Kidney (tissue), 22 donors: ENCODE measurements at places on chromosomes 16 and 17. TPM values are rescaled to one million over a fixed set of nuclear protein-coding genes. Genes with fewer than 3 reads are reported as not detected.

The NPIPA2 gene
- polyA plus RNA-seq: not detected

The MEFV gene
- polyA plus RNA-seq: not detected

GRCh38 chr17:56157845-56158244 is 4.6 kb downstream of the ANKFN1 start:
- no peaks in the 10 kb centered on the region for H3K4me1 ChIP-seq
- H3K27ac ChIP-seq: no peak overlapping the region
- H3K36me3 ChIP-seq: no peaks in the 10 kb centered on the region

The SLC16A6 gene
- polyA plus RNA-seq: 0.82 TPM

GRCh38 chr16:14640538-14640937 is 7.8 kb downstream of the BFAR start:
- no peak for DNase-seq
- no peak overlapping the region for H3K27ac ChIP-seq
- peaks cover 7% of the 10 kb centered on the region for H3K4me1 ChIP-seq
- peaks cover 14% of the 10 kb centered on the region for H3K36me3 ChIP-seq
- no peaks in the 10 kb centered on the region for H3K27me3 ChIP-seq
- no peak overlapping the region for H3K4me3 ChIP-seq

The SLC6A2 gene
- polyA plus RNA-seq: 0.73 TPM

DNA sequence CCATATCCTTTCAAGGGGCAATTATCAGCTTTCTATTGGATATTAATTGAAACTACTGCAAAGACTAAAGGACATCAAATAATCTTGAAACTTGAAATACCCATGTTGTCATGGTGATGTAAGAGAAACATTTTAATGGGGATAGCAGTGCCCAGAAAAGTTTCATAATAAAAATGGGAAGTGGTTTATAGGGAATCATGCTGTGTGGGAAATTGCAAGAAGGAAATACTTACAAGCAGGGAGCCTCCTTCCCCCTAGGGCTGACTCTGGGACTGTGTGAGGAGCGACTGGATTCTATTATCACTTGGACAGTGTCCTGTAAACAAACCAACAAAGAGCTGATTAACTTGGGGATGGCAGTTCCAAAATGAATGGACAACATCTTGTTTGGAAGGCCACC is 1393.1 kb upstream of the GOT2 start:
- no peak for DNase-seq
- H3K27me3 ChIP-seq: no peaks in the 10 kb centered on the region
- H3K36me3 ChIP-seq: no peaks in the 10 kb centered on the region
- H3K4me1 ChIP-seq: no peaks in the 10 kb centered on the region

The KCTD5 gene
- 12.8 TPM for polyA plus RNA-seq

DNA sequence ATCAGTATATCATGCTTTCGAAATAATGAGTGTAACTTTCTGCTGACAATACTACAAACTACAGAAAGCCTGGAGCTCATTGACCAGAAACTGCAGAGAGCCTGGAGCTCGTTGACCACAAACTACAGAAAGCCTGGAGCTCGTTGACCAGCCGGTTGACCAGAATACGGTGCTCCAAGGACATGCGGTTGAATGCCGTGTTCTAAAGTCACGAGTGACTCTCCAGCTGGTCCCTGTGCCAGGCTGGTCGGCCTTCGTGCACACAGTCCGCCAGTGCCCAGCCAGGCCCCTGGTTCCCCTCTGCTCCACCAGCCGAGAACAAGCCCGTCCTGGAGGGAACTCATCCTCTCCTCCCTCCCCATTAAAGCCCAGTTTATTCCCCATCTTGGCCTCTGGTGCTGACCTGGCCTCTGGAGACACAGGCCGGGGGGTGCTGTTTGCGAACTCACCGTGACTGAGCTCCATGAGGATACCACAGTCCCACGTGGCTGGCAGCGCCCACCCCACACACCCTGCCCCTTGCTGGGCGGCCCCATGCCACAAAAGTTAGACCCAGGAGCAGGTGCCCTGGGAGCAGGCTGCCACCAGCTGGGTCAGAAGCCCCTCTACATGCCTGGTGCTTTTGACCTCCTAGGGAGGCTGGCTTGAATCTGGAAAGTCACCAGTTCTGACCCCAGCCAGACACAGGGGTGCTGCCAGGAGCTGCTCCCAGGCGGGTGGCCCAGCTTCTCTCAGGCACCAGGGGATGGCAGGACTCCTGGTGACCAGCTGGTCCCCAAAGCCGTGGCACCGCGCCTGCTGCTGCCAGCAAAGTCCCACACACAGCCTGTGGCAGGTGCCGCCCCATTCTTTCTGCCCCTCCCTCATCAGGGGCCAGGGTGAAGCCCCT is 15.5 kb upstream of the CDH15 start:
- no peak overlapping the region for H3K4me3 ChIP-seq
- H3K27me3 ChIP-seq: no peaks in the 10 kb centered on the region
- no peaks in the 10 kb centered on the region for H3K36me3 ChIP-seq
- H3K4me1 ChIP-seq: peaks cover 15% of the 10 kb centered on the region
- H3K27ac ChIP-seq: no peak overlapping the region
- no peak for DNase-seq

DNA sequence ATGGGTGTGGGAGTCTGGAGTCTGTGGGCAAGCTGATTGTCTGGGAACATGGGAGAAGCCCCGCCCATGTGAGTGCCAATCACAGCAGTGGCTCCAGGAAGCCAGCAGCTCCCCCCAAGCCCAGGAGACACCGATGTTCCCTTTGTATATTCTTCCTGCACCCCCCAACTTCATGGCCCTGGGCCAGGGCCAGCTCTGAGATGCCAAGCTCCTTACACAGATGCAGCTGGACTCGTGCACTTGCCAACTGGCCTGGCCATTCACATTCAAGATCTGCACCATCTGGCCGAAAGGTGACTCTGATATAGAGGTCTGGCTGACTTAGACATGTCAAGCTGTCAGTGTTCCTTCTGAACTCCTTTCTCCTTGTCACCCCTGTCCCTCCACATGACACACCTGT is 50.5 kb downstream of the CACNG5 start:
- no peak overlapping the region for H3K27ac ChIP-seq
- DNase-seq: no peak
- no peaks in the 10 kb centered on the region for H3K36me3 ChIP-seq

The HEATR9 gene
- not detected for polyA plus RNA-seq

The NOG gene
- polyA plus RNA-seq: 0.34 TPM

- no peak for DNase-seq
- no peak overlapping the region for H3K27ac ChIP-seq
- no peaks in the 10 kb centered on the region for H3K36me3 ChIP-seq
- H3K27me3 ChIP-seq: no peaks in the 10 kb centered on the region
These were observed 19.9 kb downstream of the ARL4D start for GRCh38 chr17:43418441-43419374.

GRCh38 chr16:27766236-27766925 is 216.4 kb downstream of the KATNIP start:
- H3K27ac ChIP-seq: no peak overlapping the region
- peaks cover 25% of the 10 kb centered on the region for H3K36me3 ChIP-seq
- no peaks in the 10 kb centered on the region for H3K4me1 ChIP-seq
- no peak overlapping the region for H3K4me3 ChIP-seq
- no peaks in the 10 kb centered on the region for H3K27me3 ChIP-seq

The USP36 gene
- 17.0 TPM for polyA plus RNA-seq

DNA sequence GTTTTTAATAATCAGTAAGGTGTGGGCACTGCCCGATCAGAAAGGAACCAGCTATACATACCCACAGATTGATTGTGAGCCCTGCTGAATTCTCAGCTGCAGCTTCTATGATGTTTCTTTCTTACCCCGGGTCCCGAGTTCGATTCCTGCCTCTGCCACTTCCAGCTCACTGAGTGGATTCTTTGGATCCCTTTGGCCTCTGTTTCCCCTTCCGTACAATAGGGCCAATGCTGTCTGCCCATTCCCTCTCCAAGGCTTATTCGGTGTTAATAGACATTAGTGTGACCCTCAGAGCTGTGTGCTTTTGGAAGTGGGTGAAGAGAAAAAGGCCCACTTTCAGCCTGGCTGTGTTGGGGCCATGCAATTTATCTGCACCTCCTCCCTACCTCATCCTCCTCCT is 115.8 kb downstream of the IRX5 start:
- DNase-seq: peak; percentile 7
- no peaks in the 10 kb centered on the region for H3K27me3 ChIP-seq
- no peak overlapping the region for H3K4me3 ChIP-seq
- H3K27ac ChIP-seq: no peak overlapping the region

GRCh38 chr16:88479793-88480760 is 27.0 kb downstream of the ZFPM1 start:
- H3K27ac ChIP-seq: no peak overlapping the region
- no peaks in the 10 kb centered on the region for H3K27me3 ChIP-seq
- H3K4me3 ChIP-seq: no peak overlapping the region
- H3K36me3 ChIP-seq: no peaks in the 10 kb centered on the region
- DNase-seq: no peak

DNA sequence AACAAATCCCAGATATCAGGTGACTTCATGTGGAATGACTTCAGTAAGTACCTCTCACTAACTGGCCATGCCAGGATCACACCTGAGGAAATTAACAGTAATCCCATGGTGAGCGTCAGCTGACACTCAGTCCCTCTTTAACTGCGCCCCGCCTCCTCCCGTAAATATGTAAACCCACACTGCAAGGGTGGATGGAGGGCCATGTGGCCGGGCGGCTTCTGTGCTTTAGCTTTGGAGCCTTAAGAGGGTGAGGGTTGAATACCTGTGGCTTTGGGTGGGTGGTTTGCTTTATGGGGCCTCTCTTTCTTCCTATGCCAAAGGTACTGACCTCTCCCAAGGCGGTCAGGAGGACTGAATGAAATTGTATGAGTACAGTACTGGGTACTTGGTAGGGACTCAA is 141.7 kb downstream of the MRM1 start:
- H3K27ac ChIP-seq: no peak overlapping the region
- no peaks in the 10 kb centered on the region for H3K4me1 ChIP-seq
- H3K4me3 ChIP-seq: no peak overlapping the region
- no peaks in the 10 kb centered on the region for H3K27me3 ChIP-seq

GRCh38 chr17:36532435-36532975 is 2.2 kb downstream of the MYO19 start:
- no peak overlapping the region for H3K4me3 ChIP-seq
- no peak for DNase-seq
- H3K27ac ChIP-seq: no peak overlapping the region
- H3K4me1 ChIP-seq: peaks cover 6% of the 10 kb centered on the region
- H3K27me3 ChIP-seq: no peaks in the 10 kb centered on the region
- H3K36me3 ChIP-seq: no peaks in the 10 kb centered on the region

GRCh38 chr16:75288596-75289120 is 37.2 kb upstream of the BCAR1 start:
- H3K27ac ChIP-seq: peak overlapping the region; percentile 62
- DNase-seq: no peak
- H3K36me3 ChIP-seq: peaks cover 27% of the 10 kb centered on the region
- H3K4me3 ChIP-seq: no peak overlapping the region

- H3K4me3 ChIP-seq: no peak overlapping the region
- no peak for DNase-seq
- no peaks in the 10 kb centered on the region for H3K27me3 ChIP-seq
- H3K4me1 ChIP-seq: peaks cover 5% of the 10 kb centered on the region
These were observed 110.6 kb downstream of the ZFHX3 start for GRCh38 chr16:72937360-72937759.

GRCh38 chr17:39769974-39770587 is 32.3 kb downstream of the GRB7 start:
- no peaks in the 10 kb centered on the region for H3K27me3 ChIP-seq
- H3K36me3 ChIP-seq: no peaks in the 10 kb centered on the region
- H3K4me1 ChIP-seq: no peaks in the 10 kb centered on the region
- DNase-seq: no peak
- H3K27ac ChIP-seq: no peak overlapping the region
- H3K4me3 ChIP-seq: no peak overlapping the region

DNA sequence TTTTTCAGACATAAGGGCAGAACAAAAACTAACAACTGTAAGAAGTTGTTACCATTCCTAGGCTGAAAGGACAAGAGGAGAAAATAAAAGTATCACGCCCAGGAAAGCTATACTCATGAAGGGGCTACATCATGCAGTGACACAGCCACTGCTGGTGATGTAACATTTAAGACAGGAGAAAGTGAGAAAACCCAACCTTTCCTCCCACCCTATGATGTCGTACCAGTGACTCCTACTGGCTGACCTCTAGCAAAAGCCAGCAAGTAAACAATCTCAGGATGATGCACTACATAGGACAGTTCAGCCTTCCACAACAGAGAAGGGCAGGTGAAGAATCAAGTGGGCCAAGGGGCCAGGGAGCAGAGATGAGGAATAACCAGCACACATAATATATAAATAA is 14.0 kb upstream of the OR1E2 start:
- H3K27ac ChIP-seq: no peak overlapping the region
- H3K4me3 ChIP-seq: no peak overlapping the region
- H3K27me3 ChIP-seq: no peaks in the 10 kb centered on the region
- peak; percentile 2 for DNase-seq
- H3K36me3 ChIP-seq: no peaks in the 10 kb centered on the region

- peaks cover 47% of the 10 kb centered on the region for H3K4me1 ChIP-seq
- DNase-seq: no peak
- H3K4me3 ChIP-seq: no peak overlapping the region
- no peaks in the 10 kb centered on the region for H3K27me3 ChIP-seq
- H3K36me3 ChIP-seq: no peaks in the 10 kb centered on the region
These were observed 37.9 kb downstream of the CMIP start for GRCh38 chr16:81482329-81483063.

The OR1A2 gene
- not detected for polyA plus RNA-seq

The ABCA8 gene
- polyA plus RNA-seq: 3.7 TPM

The ACSM2B gene
- 428 TPM for polyA plus RNA-seq

DNA sequence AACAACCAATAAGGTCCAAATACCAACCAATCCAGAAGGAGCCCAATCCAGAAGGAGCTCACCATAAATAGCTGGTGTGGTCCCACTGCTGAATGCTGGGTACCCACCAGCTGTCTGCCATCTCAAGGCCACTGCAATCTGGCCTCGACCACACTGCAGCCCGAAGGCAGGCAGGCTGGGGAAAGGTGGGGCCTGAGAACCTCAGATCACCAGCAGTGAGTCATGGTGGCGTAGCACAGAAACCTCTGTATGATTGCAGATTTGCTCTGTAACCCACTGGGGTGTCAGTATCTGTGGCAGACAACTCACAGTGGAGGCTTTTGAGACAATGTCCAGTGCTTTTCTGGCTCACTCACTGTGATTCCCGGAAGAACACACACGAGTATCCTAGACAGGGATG is 14.7 kb upstream of the CMTR2 start:
- no peaks in the 10 kb centered on the region for H3K4me1 ChIP-seq
- H3K36me3 ChIP-seq: no peaks in the 10 kb centered on the region
- H3K27ac ChIP-seq: no peak overlapping the region

DNA sequence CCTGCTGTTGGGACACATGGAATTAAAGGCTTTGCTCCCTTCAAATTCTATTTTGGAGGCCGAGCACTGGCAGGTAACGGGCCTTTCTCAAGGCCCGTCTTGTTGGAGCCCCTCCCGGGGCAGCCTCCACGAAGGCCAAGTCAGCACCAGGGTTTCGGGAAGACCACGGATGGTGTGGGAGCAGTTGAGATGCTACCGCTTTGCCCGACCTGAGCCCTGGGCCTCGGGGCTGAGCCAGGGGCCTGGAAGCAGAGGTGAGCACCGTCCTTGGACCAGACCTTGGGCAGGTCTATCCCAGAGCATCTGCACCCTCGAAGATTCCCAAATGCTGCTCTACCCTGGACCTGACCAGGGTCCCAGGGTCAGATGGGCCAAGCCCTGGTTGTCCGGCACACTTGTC is 23.0 kb downstream of the C17orf100 start:
- H3K4me1 ChIP-seq: no peaks in the 10 kb centered on the region
- H3K36me3 ChIP-seq: no peaks in the 10 kb centered on the region
- no peaks in the 10 kb centered on the region for H3K27me3 ChIP-seq
- no peak for DNase-seq
- H3K27ac ChIP-seq: no peak overlapping the region
- H3K4me3 ChIP-seq: no peak overlapping the region

The CAPNS2 gene
- polyA plus RNA-seq: not detected

- H3K36me3 ChIP-seq: peaks cover 6% of the 10 kb centered on the region
- DNase-seq: no peak
- H3K4me3 ChIP-seq: no peak overlapping the region
These were observed 264.2 kb downstream of the SEC14L1 start for GRCh38 chr17:77404812-77405581.
